ENCODE measurements at places on chromosomes 2 and 18.

GRCh38 chr2:199105826-199106225, 351.9 kb downstream of the SATB2 start:
- no peak for DNase-seq

GRCh38 chr2:177679611-177680605, 287.3 kb downstream of the AGPS start:
- peak; percentile 1 for DNase-seq

GRCh38 chr2:130916438-130916705, 79.7 kb downstream of the ARHGEF4 start:
- DNase-seq = no peak

DNA sequence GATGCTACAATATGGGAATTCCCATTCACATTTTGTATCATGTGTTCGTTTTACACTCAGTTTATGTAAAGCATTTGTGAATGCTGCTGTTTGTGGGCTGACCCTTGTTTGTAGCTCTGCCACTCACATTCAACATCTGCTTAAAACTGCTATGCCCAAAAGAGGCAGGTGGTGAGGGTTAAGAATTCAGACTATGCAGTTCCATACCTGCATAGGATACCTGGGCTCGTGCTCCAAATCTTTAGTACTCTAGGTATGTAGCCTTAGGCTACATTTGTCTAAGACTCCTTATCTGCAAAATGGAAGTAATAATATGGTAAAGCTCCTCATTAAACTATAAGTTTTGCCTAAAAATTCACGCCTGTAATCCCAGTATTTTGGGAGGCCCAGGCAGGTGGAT, 199.5 kb downstream of the GPD2 start:
- DNase-seq = no peak

DNA sequence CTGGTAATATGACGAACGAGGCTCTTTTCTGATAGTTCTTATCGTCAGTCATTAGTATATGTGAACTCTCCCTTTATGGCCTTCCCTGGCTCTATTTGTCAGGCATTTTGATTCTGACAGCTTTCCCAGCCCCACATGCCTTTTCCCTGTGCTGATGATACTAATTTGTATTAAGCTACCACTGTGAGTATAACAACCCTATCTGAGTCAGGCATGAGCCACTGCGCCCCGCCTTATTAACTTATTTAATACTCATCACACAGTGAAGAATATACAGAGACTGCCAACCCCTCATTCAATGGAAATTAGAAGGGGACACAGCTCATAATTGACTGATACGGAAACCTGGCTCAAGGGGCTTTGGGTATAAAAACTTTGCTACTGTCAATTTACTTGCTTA, 140.0 kb downstream of the NETO1 start:
- no peak for DNase-seq

DNA sequence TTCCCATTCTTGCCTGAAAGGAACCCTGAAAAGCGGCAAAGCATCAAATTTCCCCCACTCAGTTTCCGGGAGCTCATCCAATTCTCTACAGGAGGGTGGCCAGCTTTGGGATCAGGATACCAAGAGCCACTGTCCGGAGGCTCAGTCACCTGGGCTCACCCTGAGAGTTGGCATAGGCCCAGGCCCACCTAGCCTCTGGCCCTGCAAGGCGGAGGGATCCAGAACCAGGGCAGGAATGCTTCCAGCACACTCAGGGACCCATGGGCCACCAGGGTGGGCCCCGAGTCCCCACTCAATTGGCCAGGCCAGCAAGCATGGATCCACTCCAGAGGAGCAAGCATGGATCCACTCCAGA, 432.9 kb upstream of the MYT1L start:
- DNase-seq = no peak
